Activated T-cell treated with anti-CD3 and anti-CD28 coated beads for 4 hours (primary cell): ENCODE measurements at places on chromosomes 7 and 10.
A peak's percentile ranks its signal among the peaks of the same experiment; 100 is the strongest.

DNA sequence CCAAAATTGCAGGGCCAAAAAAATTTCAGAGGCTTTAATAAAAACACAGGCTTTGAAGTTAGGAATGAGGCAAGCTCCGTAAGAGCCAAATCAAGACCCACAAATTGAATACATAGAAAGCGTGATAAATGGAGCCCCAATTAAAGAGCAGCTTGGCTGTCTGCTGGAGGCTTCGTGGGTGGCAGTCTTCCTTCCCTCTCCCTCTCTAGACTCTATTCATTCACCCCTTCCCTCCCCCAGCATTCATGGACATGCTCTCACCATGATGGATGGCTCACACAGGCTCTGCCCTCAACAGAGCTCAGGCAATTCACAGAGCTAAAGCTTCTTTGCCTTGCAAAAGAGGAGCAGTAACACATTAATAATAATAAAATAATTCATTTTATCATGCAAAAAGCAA lies 214.1 kb downstream of the HERPUD2 start:
- DNase-seq = no peak

DNA sequence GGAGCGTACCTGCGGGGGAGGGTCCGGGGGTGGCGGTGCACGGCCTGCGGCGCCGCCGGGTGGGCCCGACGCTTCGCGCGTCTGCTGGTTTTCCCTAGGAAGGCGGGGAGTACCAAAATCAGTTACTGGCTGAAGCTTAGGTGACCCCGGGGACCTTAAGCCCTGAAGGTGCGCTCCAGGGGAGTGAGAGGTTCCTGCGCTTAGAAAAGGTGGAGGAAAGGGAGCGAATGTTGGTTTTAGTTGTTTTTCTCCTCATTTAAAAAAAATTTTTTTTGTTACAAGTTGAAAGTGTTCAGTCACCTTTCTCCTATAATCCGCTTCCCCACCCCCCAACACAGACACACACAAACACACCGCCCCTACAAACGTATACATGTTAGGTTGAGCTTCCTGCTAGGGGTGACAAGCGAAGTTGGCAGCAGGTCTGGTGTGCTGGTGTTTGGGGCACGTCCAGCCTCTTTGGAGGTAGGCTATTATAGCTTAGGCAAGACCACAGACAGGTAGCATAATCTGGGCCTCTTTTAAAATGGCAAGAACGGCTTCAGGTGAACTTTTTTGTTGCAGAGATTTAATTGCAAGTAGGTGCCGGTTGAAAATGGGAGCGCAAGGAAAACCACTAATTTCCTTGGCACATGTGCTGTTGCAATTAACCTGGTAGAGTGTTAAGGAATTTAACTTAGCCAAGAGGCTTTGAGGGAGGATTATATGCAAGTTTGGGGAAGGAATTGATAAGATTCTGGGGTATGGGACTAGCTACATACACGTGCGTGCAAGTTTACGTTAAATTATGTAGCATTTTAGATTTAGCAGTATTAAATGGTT lies 945 bp downstream of the ADD3 start:
- DNase-seq = peak; percentile 35

DNA sequence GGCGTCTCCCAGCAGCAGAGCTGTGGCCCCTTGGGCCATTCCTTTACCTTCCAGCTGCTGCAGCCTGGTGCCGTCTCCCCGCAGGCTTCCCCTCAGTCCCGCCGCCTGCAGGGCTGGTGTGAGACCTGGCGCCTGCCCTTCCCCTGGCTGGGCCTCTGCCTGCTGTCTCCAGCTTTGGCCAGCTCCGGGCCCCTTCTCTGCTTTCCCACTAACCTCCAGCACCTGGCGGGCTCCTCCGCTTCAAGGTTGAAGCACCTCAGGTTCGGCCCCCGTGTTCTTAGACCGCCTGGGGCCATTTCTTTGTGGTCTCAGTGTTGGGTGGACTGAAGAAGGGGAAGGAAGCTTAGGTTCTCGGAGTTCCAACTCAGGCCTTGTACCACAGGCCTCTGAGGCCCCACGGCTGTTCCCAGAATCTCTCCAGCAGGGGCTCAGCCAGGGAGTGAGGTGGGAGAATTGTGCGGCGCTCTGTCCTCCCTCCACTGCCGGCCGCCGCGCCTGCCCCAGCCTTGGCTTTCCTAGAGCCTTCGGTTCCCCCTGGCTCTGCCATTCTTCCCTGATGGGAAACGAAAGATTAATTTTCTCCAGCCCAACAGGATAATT lies 30.3 kb downstream of the GBX1 start:
- DNase-seq = no peak

DNA sequence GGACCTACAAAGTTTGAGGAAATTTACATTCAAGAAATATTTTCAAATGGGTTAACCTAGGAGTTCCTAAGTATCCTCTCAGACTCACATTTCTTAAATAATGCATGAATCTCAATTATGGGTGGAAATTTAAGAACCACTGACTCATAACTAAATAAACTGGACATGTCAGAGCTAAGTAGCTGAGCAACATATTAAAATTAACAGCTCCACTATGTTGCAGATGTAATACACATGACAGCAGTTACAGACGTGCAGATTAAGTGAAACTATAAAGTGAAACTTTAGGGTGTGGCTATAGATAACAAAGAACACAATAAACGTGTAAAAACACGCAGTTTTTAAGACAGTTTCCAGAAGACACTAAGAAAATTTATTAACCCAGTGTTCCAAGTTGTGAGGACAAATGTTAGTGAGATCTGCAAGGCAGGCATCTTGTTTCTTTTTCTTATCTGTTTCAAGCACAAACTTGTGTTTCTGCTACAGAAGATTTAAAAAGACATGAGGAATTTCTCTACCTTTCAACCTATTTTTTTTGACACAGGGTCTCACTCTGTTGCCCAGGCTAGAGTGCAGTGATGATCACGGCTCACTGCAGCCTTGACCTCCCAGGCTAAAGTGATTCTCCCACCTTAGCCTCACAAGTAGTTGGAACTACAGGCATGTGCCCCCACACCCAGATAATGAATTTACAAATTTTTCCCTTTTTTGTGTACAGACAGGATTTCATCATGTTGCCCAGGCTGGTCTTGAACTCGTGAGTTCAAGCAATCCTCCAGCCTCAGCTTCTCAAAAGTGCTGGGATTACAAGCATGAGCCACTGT lies 25.3 kb downstream of the DNMBP start:
- no peak for DNase-seq

- no peak for DNase-seq
These were observed 76.0 kb downstream of the USP6NL start for GRCh38 chr10:11535346-11535959.

GRCh38 chr7:8325067-8325466 lies 63.1 kb upstream of the ICA1 start:
- no peak for DNase-seq

- DNase-seq = no peak
These were observed 52.7 kb downstream of the HIPK2 start for GRCh38 chr7:139725077-139725476.

DNA sequence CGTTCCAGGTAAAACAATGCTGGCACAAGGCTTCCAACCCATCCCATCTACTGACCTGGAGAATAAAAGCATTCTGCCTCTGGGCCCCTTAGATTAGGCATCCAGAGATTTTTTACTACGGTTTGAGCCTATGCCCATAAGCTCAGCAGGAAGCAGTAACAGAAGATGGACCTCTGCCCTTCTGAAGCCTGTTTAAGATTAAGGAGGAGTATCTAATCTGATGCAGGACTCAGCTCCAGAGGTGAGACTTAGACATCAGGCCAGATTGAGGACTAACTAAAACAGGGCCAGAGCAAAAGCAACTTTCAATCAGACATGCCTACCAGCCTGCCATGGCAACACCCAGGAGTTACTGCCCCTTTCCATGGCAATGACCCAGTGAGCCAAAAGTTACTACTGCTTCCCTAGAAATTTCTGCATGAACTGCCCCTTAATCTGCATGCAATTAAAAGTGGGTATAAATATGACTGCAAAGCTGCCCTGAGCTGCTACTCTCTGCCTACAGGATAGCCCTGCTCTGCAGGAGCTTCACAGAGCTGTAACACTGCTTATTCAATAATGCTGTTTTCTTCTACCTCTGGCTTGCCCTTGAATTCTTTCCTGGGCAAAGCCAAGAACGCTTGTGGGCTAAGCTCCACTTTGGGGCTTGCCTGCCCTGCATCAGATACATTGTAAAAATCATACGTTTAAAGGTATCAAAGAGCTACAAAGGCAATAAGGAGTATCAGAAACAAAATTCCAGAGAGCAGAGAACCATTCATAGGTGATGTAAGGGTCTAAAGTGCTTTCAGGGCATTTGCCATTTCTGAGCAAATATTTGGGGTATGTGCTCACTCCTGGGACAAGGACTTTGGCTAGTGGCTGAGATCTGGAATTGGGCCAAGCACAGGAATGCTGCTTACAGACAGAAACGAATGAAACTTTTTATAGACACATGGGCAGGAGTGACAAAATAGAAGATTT lies 25.0 kb upstream of the CNNM1 start:
- DNase-seq = no peak

GRCh38 chr7:81932936-81933335 lies 163.1 kb upstream of the HGF start:
- DNase-seq = no peak
